PC-9 (cell line): ENCODE measurements at places on chromosomes 2 and 18. TPM values are rescaled to one million over a fixed set of nuclear protein-coding genes. Genes with fewer than 3 reads are reported as not detected.

GRCh38 chr2:127593228-127594115, 52.5 kb upstream of the GPR17 start:
- no peak for DNase-seq

- no peak for DNase-seq
Measured at GRCh38 chr2:158914731-158915130, 53.7 kb upstream of the TANC1 start.

The APOB gene
- total RNA-seq, result not detected in 2 replicates

The ALMS1 gene
- 14.7 and 16.7 TPM in 2 replicates for total RNA-seq

The SH3BP4 gene
- 131 and 135 TPM in 2 replicates for total RNA-seq

DNA sequence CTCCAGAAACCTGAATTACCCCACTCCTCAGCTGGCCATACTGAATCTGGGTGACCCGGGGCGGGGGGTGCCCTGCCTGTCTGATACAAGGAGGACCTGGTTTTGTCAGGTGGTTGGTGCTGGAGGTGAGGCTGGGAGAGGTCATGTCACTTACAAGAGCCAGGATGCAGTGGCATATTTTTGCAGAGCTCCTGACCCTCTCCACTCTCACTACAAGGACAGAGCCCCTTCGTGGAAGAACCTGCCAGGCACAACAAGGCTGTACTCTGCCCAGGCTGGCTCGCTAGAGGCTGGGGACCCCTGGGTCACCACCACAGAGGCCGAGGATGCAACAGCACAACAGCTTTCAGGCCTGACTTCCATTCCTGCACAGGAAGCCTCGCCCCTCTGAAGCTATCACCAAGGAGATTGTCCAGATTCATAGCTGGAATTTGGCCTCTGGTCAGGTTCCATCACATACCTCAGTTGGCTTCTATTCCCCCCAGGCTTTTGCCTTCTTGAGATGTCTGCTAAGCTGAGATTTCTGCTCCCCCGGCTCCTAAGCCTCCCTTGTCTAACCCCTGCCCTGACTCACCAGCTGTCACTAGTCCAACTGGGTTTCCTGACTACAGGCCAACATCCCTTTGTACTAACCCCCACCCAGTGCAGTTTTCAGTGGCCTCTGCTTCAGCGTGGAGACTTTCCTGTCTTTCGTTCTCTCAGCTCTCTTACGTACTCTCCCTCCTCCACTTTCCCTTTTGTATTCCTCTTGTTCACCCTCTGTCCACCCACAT, 132.5 kb upstream of the EPAS1 start:
- DNase-seq, result peak; percentile 99

- no peak for DNase-seq
Measured at GRCh38 chr2:72908741-72909140, 8.6 kb upstream of the EMX1 start.

GRCh38 chr18:43393174-43393573, 115.9 kb upstream of the SYT4 start:
- no peak for DNase-seq

- no peak for DNase-seq
Measured at GRCh38 chr2:204715361-204715760, 170.1 kb downstream of the PARD3B start.

DNA sequence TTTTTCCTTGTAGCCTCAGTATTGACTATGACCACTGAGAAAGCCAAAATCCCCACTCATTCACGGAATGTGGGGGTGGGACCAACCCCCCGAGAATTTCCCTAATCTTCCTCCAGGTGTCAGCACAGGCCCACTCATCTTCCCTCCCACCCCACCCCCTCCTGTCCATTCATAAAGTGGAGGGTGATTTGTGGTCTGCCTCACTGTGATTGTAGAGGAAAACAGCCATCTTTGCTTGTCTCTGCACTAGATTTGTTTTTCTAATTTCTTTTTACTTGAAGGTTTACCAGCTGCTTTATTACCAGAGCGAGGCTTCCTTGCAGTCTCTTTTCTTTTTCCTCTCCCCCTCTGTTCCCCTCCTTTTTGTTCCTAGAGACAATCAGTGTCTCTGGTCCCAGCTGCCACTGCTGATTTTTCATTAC, 171.8 kb downstream of the ICOS start:
- DNase-seq, result no peak

The HNMT gene
- 16.6 TPM in 2 replicates for total RNA-seq
